Fibroblast of lung (primary cell): ENCODE measurements at places on chromosomes 13 and 19. TPM values are rescaled to one million over a fixed set of nuclear protein-coding genes. Genes with fewer than 3 reads are reported as not detected.

RFPL4A gene
- total RNA-seq: not detected in 2 replicates

FCAR gene
- not detected in 2 replicates for total RNA-seq

OR7C1 gene
- not detected in 2 replicates for total RNA-seq

ONECUT3 gene
- not detected in 2 replicates for total RNA-seq

CEACAM1 gene
- total RNA-seq: not detected in 2 replicates

SLC7A10 gene
- total RNA-seq: not detected in 2 replicates

TNFSF9 gene
- 0.26 and 0.66 TPM in 2 replicates for total RNA-seq

TMPRSS9 gene
- total RNA-seq: under 0.01 TPM in 1 of 2 replicates, not detected in the other

- H3K4me1 ChIP-seq: no peaks in the 10 kb centered on the region
- no peak overlapping the region for H3K4me3 ChIP-seq
- no peak overlapping the region for H3K27ac ChIP-seq
- H3K36me3 ChIP-seq: no peaks in the 10 kb centered on the region
- peak; percentile 41 for DNase-seq
- no peaks in the 10 kb centered on the region for H3K27me3 ChIP-seq
These were observed 65.4 kb downstream of the GNG7 start for GRCh38 chr19:2636897-2637683.

DNA sequence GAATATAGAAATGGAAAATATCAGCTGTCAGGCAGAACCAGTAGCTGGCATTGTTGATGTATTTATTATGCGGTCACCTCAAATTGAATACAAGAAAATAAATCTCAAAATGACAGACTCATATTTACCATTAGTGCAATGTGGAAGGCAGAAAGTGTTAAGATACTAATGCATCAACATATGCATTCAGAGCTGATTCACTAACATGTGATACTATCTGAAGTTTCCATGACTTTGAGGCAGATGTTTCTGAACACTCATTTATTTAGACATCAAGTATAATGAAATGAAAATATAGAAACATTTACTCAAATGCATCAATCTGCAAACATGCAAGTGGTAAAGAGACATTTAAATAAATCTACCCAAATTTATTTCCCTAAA is 474.2 kb upstream of the SLC10A2 start:
- H3K4me1 ChIP-seq: no peaks in the 10 kb centered on the region
- H3K4me3 ChIP-seq: no peak overlapping the region
- H3K27me3 ChIP-seq: no peaks in the 10 kb centered on the region
- no peak overlapping the region for H3K27ac ChIP-seq

- H3K4me3 ChIP-seq: no peak overlapping the region
- H3K27me3 ChIP-seq: no peaks in the 10 kb centered on the region
- H3K36me3 ChIP-seq: no peaks in the 10 kb centered on the region
- peak; percentile 0 for DNase-seq
These were observed 1504.5 kb upstream of the PCDH20 start for GRCh38 chr13:62920159-62920558.

GRCh38 chr13:42656161-42656560 is 82.2 kb downstream of the TNFSF11 start:
- peaks cover 10% of the 10 kb centered on the region for H3K27me3 ChIP-seq
- H3K27ac ChIP-seq: no peak overlapping the region
- no peaks in the 10 kb centered on the region for H3K4me1 ChIP-seq

DNA sequence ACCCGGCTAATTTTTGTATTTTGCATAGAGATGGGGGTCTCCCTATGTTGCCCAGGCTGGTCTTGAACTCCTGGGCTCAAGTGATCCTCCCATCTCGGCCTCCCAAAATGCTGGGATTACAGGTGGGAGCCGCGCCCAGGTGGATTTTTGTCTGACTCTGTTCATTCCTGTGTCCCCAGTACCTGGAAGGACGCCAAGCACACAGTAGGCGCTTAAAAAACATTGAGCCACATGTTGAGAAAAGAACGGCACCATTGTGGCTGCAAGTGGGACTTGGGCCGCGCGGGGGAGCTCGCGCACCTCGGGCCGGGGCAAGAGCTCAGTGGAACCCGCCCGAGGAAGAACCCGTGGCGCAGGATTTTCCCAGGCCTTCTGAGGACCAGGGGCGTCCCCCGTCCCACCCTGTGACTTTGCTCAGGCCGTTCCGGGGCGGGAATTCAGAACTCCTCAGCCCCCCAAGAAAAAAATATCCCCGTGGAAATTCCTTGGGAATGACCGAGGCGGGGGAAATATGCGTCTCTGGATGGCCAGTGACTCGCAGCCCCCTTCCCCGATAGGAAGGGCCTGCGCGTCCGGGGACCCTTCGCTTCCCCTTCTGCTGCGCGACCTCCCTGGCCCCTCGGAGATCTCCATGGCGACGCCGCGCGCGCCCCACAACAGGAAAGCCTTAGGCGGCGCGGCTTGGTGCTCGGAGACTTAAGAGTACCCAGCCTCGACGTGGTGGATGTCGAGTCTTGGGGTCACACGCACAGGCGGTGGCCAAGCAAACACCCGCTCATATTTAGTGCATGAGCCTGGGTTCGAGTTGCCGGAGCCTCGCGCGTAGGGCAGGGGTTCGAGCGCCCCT is 1.4 kb upstream of the ICAM1 start:
- H3K4me3 ChIP-seq: no peak overlapping the region
- peak; percentile 62 for DNase-seq
- peaks cover 13% of the 10 kb centered on the region for H3K27me3 ChIP-seq
- no peak overlapping the region for H3K27ac ChIP-seq
- H3K36me3 ChIP-seq: no peaks in the 10 kb centered on the region

DNA sequence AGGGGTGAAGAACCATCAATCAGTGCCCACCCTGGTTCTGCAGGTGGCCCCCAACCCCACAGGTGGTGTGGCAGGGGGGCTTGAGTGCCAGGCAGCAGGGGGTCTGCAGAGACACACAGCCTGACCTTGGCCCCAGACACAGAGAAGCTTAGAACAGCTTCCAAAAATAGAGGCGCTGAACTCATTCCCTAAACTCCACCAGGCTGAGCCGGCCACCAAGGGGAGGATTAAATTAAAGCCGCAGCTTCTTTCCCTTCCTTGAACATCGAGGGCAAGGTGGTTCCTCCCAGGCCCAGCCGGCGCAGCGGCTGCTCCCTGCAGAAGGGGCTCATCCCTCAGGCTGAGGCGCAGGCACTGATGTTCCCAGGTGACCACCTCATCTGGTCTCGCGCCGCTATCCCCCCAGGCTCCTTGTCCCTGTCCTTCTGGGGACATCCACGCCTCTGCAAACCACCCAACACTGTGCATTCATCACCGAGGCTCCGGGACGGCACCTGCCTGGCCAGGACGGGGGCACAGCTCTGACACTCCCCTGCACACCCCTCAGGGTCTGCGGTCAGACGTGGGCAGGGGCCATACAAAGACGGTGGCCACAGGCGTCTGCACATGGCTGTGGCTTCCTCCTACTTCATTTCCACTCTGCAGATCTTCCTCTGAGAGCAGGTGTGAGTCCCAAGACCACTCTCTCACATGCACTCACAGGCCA is 30.9 kb downstream of the LAMP1 start:
- no peak for DNase-seq
- H3K4me1 ChIP-seq: no peaks in the 10 kb centered on the region
- H3K27ac ChIP-seq: no peak overlapping the region
- H3K36me3 ChIP-seq: peaks cover 3% of the 10 kb centered on the region

DNA sequence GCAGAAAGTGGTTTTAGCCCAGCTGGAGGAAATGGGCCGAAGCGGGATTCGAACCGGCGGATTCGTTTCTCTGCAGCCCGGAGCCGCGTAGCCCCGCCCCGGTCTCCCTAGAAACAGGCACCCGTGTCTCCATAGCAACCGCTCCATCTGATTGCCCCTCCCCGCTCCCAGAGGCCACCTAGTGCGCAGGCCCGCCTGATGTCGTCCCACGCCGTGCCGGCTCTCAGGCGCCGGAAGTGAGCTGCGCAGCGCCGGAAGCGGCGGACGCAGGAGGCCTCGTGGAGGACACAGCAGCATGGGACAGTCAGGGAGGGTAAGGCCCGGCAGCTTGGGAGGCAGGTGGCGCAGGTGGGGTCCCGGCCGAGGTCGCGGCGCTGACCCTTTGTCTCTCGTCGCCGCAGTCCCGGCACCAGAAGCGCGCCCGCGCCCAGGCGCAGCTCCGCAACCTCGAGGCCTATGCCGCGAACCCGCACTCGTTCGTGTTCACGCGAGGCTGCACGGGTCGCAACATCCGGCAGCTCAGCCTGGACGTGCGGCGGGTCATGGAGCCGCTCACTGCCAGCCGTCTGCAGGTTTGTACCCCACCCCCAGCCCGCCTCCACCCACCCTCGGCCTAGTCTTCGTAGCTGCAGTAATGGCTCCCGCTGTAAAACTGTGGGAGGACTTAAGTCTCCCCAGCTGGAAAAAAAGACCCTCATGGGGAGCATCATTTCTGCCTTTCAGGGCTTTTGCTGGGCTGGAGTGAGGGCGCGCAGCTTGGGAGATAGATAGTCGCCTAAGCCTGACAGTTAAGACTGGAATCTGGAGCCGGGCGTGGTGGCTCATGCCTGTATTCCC is at the start of gene PPAN:
TSS of gene PPAN (plus strand) at position 263 of the 837 bp plus-strand sequence. CDS start at position 296, 33 bp downstream.
- no peaks in the 10 kb centered on the region for H3K27me3 ChIP-seq
- peak within 1 kb of the TSS; percentile 94 for H3K4me3 ChIP-seq
- peak; percentile 98 for DNase-seq
- H3K36me3 ChIP-seq: peaks cover 25% of the 10 kb centered on the region
- H3K27ac ChIP-seq: peak within 1 kb of the TSS; percentile 92
- H3K4me1 ChIP-seq: peaks cover 6% of the 10 kb centered on the region

DNA sequence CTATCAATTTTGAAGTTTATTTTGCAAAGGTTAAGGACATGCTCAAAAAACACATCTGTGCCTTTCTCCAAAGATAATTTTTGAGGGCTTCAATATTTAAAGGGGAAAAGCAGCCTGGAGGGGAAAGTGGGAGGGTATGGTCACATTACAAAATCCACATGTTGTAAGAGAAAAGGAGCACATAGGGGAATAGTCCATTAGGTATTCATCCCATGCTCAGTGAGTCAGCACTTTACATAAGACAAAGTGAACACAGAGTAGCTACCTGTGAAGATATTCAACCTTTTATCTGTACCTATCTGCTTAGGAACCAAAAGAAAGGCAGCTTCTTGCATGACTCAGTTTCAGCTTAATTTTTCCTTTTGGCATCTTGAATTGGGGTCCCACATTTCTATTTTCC is 932.0 kb downstream of the SLITRK6 start:
- no peak overlapping the region for H3K27ac ChIP-seq
- H3K27me3 ChIP-seq: no peaks in the 10 kb centered on the region
- no peaks in the 10 kb centered on the region for H3K4me1 ChIP-seq

DNA sequence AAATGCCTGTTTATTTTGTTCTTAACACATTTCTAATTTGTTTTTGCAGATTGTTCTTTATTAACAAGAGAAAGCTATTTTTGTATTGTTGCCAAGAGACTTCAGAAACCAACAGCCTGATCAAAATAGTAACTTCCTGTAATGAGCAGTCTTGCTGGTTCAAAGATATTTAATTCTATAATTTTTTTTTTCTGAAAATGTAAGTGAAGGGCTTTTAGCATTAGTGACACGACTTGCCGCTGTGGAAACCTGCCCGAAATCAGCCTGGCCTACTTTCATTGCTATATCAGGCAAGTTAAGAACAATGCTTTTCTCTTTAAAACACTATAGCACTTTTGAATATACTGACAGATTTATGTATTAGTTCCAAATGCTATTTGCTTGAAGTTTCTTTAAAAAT is 374.3 kb downstream of the EFNB2 start:
- no peak overlapping the region for H3K27ac ChIP-seq
- H3K4me3 ChIP-seq: no peak overlapping the region
- peaks cover 2% of the 10 kb centered on the region for H3K4me1 ChIP-seq
- DNase-seq: no peak
- H3K27me3 ChIP-seq: no peaks in the 10 kb centered on the region

GRCh38 chr13:91701975-91702374 is 303.6 kb downstream of the GPC5 start:
- H3K4me1 ChIP-seq: no peaks in the 10 kb centered on the region
- H3K36me3 ChIP-seq: no peaks in the 10 kb centered on the region
- H3K4me3 ChIP-seq: no peak overlapping the region
- H3K27me3 ChIP-seq: no peaks in the 10 kb centered on the region
- DNase-seq: no peak

DNA sequence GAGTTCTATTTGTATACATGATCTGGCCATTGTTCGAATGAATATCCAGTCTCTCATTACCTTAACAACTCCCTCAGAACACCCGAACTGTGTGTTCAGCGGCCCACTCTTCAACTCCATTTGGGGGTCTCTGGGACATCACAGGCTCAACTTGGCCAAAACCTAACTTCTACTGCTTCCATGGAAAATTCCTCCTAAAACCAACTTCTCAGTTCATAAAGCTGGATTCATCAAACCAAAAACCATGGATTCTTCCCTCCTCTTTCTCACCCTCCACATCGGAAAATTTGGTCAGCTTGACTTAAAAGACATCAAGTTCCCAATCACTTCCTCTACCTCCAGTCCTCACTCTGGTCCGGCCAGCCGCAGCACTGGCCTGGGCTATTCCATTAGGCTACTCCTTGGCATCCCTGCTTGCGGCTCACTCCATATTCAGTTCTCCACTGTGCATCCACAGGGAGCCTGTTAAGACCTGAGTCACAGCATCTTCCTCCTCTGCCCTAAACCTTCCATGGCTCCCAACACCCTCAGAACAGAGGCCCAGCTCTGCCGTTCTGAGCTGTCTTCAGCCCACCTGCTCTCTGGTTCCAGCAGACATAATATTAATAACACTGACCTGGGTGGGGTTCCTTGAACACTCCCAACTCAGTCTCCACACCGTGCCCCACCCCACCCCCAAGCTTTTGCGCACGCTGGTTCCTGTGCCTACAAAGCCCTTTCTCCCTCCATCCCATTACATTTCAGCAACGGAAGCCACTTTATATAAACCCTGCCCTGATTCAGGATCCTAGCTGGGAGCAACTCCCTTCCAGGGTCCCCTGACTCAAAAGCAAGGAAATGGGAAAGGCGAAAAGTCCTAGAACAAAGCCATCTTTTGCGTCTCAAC is 1.1 kb downstream of the ZNF792 start:
- peaks cover 9% of the 10 kb centered on the region for H3K36me3 ChIP-seq
- no peaks in the 10 kb centered on the region for H3K27me3 ChIP-seq
- peaks cover 9% of the 10 kb centered on the region for H3K4me1 ChIP-seq
- no peak for DNase-seq
- H3K27ac ChIP-seq: peak overlapping the region; percentile 27
- H3K4me3 ChIP-seq: peak overlapping the region; percentile 89

DNA sequence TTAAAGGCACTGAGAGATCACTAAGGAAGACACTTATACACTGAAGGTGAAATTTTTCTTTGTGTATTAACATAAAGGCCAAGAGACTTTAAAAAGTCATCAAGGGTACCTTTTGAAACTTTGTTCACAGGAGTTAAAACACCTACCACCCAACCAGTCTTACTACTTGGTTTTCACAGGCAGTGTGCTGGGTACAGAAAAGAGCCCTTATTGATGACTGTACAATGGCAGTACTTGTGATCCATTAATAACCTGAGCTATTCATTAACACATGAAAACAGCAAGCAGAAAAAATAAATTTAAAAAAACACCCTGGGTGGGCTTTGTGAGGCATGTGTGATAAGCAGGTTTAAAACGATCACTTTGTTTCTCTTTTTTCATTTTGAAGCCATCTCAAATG is 148.9 kb downstream of the TBC1D4 start:
- no peak overlapping the region for H3K4me3 ChIP-seq
- no peaks in the 10 kb centered on the region for H3K36me3 ChIP-seq
- H3K27ac ChIP-seq: no peak overlapping the region
- no peaks in the 10 kb centered on the region for H3K27me3 ChIP-seq
- DNase-seq: no peak
